ENCODE measurements at places on chromosomes 1 and 21. TPM values are rescaled to one million over a fixed set of nuclear protein-coding genes. Genes with fewer than 3 reads are reported as not detected.

Gene C1orf116
- total RNA-seq: not detected

Gene LPGAT1
- total RNA-seq: 26.7 TPM

Gene PDE9A
- total RNA-seq: 30.2 TPM

Gene NTNG1
- total RNA-seq: 6.6 TPM

Gene RPL22
- total RNA-seq: 152 TPM
